ENCODE measurements at places on chromosomes 16 and 17.

- DNase-seq: peak; percentile 25
These were observed 6.2 kb downstream of the PSMD12 start for GRCh38 chr17:67359960-67360791.

- no peak for DNase-seq
These were observed 20.5 kb upstream of the ERN1 start for GRCh38 chr17:64150237-64151015.

DNA sequence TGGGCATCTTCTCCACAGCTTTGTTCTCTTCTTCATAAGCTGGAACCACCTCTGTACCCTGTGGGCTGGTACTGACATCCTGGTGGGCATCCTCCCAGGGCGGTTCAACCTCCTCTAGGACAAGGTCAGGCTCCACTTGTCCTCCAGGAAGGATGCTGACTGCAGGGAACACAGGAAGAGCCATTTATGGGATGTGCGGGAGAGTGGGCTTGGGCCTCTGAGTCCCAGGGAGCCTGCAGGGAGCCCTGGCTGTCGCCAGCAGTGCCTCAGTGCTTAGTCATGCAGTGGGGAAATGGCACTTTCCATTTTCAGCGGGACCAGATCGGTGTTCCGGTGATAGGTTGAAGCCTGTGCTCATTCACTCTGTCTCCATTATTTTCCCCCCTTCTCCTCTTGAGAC, 20.5 kb downstream of the CNGB1 start:
- no peak for DNase-seq

DNA sequence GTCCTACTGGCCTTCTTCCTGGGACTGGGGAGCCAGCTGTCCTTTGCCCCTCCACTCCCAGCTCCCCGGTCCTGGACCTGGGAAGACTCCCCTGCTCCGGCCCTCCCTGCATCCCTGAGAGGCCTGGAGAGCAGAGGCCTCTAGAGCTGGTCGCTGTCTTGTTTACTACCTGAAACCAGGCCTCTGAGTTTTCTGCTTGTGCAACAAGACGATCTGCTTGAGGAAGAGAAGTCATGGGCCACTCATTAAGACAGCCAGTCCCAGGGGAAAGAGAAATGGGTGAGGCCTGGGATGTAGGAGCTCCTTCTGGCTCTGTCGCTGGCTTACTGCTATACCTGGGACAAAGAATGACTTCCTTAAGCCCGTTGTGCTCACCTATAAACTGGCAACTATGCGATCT, 29.8 kb upstream of the GPRC5C start:
- DNase-seq: no peak

DNA sequence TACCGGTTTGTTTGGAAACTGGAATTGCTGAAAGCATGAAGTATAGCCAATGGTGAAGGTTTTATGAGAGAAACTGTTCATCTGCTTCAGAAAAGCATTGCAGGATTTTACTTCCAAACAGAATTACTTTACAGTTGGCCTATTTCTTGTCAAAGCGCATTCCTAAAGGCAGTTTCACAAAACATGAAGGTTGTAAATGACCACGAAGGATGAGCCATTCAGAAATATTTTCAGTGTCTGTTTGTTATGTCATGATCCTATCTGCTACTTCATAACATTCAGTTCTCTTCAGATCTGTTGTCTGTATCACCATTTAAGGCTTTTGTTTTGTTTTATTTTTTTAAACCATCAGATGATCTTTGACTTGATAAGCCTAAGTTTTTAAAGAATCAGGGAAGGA, 45.7 kb downstream of the AATF start:
- peak; percentile 72 for DNase-seq
